CD4-positive, alpha-beta T cell treated with Interferon alpha-2 for 1 hour (primary cell): ENCODE measurements at places on chromosomes 7 and 10.
A peak's percentile ranks its signal among the peaks of the same experiment; 100 is the strongest.

GRCh38 chr10:74993649-74994048 lies 117.8 kb upstream of the SAMD8 start:
- DNase-seq, result no peak

GRCh38 chr10:101995451-101996063 lies 60.4 kb downstream of the ARMH3 start:
- no peak for DNase-seq

DNA sequence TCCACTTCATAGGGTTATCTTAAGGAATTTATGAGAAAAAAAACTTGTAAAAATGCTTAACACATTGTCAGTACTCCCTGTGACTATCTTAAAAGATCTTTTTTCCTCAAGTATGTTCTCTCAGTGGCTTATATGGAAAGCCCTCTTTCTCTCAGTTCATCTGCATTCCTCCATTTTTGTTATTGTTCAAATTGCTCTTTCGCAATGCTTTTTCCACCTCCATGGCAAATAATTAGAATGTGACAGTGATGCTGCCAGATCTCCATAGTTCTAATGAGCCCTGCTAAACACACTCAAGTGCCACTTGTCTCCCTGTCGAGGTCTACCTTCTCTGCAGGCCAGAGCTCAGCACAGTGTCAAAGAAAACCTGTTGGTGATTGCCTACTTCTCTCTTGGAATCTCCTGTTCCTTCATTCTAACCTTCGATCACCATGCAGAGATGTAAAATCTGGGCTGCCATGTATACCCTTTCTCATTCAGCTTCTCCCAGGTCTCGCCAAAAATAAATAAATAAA lies 37.2 kb upstream of the ABCB5 start:
- DNase-seq, result no peak

- DNase-seq, result no peak
These were observed 605.0 kb downstream of the CCSER2 start for GRCh38 chr10:84933402-84933801.

DNA sequence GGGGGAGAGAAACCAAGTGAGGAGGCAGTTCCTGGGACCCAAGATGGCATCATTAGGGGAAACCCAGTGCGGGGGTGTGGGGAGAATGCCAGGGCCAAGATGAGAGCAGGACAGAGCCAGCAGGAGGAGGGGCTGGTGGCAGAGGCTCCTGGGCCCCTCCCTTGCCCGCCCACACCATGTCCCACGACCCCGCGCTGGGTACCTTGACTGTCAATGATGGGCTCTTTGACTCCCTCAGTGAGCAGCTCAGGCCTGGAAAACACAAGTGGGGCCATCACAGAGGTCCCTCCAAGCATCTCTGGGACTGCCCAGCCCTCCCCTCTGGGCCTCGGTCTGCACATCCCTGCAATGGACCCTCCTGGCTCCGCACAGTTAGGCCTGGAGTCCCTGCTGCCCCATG lies 75.4 kb downstream of the RABGEF1 start:
- DNase-seq, result no peak

DNA sequence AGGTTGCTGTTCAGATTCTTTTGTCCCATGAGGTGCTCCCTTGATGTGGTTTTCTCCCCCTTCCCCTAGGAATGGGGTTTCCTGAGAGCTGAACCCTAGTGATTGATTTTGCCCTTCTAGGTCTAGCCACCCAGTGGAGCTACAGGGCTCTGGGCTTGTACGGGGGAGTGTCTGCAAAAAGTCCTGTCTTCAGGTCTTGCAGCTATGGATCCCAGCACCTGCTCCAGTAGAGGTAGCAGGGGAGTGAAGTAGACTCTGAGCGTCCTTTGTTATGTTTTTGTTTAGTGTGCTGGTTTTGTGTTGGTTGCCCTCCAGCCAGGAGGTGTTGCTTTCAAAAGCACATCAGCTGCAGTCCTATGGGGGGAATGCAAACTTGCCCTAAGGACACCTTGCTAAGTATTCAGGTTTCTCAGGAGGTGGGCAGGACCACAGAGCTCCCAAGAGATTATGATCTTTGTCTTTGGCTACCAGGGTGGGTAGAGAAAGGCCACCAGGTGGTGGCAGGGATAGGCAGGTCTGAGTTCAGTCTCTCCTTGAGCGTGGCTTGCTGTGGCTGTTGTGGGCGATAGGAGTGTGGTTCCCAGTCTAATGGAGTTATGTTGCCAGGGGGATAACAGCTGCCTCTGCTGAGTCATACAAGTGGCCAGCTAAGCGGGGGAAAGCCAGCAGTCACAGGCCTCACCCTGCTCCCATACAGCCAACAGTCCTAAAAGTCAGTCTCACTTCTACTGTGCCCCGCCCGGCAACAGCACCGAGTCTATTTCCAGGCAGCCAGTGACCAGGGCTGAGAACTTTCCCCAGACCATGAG lies 92.4 kb upstream of the JCAD start:
- no peak for DNase-seq

GRCh38 chr7:124060528-124060927 lies 27.7 kb upstream of the TMEM229A start:
- DNase-seq, result no peak

DNA sequence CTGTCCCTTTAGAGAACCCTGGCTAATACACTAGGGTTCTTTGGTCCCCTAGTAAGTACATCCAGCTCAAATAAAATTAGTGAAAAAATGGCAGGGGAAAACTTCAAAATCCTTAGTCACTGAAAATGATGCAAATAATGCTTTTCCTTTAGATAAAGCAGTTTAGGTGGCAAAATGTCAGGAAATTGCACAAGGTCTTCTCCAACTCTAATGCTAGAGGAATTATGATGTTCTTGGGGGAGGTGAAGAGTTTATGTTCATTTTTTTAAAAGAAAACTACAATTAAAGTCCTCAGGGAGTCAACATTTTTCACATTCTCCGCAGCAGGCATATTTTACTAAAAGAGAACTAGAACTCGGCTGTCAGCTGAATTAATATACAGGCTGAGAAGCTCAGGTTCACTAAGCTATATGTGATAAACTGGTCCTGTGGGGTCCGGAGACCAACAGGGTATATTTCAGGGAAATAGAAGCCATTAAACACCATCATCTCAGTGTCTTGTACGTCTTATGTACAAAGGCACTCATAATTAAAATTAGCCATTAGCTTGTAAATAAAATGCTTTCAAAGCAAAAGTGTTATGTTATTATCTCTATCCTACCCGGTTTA lies 1164.7 kb upstream of the AUTS2 start:
- DNase-seq, result no peak

GRCh38 chr10:47412869-47413268 lies 28.8 kb upstream of the ZNF488 start:
- DNase-seq, result no peak

- DNase-seq, result no peak
These were observed 45.7 kb downstream of the CREB3L2 start for GRCh38 chr7:137956183-137956582.

DNA sequence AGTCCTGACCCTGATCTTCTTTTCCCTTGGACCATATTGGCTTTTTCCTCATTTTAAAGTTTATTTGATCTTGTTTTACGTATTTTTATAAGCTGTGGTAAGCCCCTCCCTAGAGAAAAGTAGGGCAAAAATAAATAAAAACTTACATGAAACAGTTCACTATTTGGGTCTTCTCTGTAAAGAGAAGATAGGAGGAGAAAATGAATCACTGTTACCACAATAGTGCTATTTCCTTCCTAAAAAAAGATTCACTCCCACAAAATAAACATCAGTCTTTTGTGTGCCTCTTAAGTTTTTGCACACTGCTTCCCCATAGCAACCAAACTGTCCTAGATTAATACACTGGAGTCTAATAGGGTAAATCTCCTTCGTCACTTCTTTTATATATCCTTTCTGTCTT lies 1.4 kb upstream of the SVIL start:
- peak; percentile 54 for DNase-seq

DNA sequence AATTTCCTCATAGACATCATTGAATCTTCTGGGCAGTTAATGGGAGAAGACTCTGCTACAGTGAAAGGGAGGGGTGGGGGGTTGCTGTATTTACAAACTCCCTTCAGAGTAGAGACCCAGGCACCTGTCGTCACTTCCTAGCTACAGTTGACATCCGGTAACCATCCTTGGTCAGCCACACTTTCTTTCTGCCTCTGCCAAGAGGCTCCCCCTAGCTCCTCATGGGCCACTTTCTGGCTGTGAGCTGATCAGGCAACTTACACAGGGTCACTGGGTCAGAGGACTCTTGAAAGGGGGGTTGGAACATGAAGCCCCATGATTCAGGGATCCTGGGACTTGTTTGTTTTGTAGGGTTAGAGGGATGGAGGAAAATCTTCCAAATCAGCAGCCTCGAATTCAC lies 1.2 kb downstream of the TECPR1 start:
- peak; percentile 30 for DNase-seq

GRCh38 chr7:31249671-31250070 lies 90.9 kb downstream of the NEUROD6 start:
- no peak for DNase-seq

DNA sequence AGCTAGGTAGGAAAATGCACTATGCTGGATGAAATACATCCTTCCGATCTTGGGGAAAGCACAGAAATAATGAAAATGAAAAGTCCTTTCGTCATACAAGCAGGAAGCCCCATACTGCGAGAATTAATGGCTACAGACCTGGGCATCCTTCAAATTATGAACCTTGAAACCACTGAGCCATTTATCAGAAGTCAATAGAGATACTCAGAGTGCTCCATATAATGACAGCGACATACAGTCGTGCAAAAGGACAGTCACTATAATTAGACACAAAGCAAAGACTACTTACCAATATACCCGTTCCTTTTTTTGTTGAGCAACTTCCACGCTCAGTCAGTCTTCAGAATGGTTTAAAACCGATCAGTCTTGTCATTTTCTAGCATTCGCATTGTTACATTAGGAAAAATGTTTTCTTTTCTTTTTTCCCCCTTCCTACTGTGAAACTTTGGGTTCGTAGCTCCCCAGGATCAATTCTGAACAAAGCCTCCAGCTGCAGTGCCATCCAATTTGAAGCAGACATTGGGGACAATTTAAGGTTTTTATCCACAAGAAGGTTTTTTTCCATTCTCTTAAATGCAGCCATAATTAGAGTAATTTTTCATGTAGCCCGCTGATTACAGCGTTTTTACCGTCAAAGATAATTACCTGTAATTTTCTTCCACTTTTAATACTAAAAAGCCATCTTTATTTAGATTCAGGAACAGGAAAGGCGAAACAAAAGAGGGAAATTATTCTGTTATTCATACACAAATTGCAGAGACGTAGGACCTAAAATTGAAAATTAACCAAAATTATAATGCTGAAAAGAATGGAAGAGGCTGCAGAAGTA lies 6.4 kb downstream of the DLX6 start:
- DNase-seq, result no peak

- DNase-seq, result no peak
These were observed 260.1 kb upstream of the SEMA3D start for GRCh38 chr7:85447004-85447403.

DNA sequence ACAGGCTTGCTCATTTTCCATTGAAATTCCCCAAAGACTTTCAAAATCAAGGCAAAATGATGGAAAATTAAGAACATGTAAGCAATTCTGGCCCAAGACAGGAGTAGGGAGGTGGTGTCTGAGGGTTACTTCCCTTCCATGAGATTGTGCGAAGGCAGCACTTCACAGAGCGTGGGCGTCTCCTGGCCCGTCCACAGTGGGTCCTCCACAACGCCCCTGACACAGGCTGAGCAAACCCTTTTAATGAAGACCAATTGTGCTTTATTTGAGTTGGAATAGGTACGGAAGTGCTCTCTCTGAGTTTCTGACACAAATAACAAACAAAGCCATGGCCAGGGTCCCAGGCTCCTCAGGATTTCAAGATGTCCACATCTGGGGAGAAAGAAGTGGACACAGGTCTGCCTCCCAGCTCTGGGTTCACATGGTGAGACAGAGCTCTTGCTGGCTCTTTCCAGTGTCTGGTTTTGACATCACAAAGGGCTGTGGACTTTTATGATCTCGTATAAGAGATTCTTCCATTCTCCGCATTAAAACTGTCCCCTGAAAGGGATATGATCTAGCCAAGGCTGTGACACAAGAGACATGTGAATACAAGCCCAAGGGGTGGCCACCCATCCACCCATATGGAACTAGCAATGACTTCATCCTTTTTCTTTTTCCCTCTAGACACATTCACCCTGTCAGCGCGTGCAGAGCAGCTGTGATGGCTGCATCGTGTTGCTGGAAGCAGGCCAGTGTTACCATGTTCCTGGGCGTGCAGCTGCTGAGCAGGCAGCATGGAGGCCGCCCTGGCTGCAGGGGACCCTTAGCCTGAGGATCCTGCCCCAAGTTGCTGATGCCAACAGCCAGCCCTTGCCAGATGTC lies 145.6 kb downstream of the ADAM12 start:
- DNase-seq, result no peak

DNA sequence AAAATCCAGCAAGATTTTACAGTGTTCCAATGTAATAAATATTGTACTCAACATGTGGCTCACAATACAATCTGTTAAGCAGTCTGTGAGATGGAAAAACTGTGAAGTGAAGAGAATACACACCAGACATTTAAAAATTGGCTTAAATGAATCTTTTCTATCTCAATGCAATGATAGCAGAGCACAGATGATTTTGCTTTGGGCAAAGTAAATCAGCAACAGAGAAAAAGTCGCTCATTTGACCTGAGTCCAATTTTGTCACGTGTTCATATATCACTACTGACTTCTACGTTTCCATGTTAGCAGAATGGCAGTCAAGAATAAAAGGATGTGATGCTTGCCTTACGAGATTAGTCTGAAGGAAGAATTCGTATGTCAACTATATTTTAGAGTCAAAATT lies 506.7 kb downstream of the POM121L12 start:
- DNase-seq, result no peak

DNA sequence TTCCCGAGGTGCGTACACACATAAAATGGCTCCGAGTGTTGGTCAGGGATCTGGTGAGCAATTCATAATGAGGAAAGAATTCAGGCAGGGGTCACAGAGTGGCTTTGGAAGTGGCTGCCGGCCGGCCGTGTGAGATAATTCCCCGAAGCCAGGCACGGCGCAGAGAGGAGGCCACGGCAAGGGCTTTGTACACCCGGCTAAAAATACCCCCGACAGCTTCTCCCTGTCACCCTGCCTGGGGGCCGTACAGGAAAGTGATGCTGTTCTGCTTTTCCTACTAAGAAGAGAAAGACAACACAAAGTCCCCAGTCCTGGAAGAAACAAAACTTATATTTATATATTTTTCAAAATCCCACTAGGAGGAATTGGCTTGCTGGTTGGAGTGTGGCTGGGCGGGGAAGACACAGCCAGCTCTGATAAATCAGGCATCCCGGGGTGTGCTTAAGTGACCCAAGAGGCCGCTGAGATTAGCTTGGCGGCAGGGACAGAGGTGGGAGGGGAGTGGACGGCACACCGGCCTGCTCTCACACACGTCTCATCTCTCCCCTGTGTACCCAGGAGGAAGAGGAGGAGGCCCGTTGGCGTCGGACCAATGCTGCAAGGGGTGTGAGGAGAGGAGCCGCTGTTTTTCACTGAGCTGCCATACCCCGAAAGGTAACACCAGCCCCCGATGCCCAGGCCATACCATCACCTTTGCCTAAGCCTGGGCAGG lies 70.5 kb downstream of the ZMIZ1 start:
- no peak for DNase-seq

DNA sequence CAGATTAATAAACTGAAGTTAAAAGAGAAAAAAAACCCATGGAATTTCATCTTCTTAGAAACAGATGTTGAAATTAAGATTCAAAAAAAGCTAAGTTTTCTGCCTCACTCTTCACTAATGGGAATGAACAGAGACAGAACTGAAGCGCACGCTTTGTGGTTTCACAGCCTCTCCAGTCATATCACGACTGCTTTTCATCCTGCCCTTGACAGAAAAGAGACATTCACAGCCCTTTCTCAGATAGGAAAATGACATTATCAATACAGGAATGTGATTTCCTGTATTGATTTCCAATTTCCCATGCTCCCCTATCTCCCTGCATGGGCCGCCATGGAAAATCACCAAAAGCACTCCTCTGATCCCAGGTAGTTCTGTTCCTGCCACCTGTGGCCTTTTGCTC lies 108.2 kb downstream of the PFKFB3 start:
- no peak for DNase-seq
